Femur (tissue), 1 donor: ENCODE measurements at places on chromosomes 7 and 10.
A peak's percentile ranks its signal among the peaks of the same experiment; 100 is the strongest.

GRCh38 chr7:27180431-27181420 is 4.3 kb downstream of the HOXA11 start:
- peak; percentile 33 for DNase-seq

- no peak for DNase-seq
These were observed at the start of gene VWA2 for GRCh38 chr10:114239117-114239993. TSS of gene VWA2 (plus strand) at chr10:114239254. CDS start at chr10:114248714, 9,460 bp downstream.

DNA sequence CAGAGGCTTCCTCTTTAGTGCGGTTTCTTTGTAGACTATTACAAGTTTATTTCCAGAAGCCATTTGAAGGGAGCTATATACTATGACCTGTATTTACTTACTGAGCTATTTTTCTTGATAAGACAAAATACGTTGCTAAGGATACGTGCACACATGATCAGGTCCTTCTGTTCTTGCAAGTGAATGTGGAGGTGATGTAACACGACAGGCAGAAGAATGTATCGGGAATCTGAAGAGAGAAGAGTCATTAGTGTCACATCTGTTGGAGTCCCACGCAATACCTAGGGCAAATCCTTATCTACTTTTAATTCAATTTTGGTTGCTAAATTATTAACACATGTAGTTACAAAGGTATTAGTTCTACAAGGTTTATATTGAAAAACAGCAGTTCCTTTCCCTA is 284.6 kb upstream of the IMMP2L start:
- DNase-seq = no peak

DNA sequence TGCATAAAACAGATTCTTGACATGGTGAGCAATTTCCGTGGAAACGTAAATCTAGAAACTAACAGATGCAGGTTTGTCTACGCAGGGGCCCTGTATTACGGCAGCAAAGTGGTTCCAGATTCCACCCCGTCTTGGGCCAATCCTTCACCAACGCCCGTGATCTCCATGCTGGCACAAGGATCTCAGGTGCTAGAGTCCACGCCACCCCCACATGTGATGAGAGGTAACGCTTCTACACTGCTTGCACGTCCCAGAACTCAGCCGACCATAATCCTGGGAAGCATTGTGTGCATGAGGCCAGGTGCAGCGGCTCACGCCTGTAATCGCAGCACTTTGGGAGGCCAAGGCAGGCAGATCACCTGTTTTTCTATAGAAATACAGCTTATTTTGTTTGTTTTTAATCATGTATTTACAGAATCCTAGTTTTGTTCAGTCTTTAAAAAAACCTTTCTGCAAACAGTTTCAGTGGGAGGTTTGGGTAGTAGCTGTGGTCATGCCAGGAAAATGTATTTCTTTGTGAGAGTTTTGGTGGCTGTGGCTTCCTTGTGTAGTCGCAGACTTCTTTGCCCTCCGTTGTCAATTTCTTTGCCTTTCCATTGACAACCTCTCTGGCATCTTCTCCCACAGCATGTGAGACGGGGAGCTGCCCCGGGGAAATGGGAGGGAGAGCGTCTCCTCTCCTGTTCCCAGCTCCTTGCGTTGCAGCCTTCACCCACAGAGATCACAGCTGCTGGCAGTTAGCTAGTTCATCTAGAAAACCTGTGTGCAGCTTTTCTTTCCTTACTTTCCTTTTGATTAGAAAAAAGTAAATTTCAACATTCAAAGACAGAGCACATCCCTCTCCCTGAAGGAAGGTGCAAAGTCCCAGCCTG is 35.7 kb downstream of the ITIH2 start:
- DNase-seq = no peak

DNA sequence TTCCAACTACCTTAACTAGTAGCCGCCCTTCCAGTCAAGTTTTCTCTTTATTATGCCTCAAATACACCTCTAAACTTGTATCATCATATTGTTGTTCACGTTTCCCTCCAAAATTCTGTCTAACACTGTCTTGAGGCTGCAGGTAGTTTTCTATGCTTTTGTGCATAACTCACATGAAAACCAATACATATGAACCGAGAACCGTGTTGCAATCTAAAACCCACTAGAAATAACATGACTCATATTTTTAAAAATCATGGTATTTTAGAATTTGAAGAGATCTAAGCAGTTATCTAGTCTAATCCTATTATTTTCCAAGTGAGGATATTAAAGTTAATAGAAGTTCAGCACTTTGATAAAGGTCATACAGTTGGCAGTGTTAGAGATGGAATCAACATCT is 18.2 kb downstream of the LIPF start:
- no peak for DNase-seq
